ENCODE measurements at places on chromosomes 2 and 18. TPM values are rescaled to one million over a fixed set of nuclear protein-coding genes. Genes with fewer than 3 reads are reported as not detected.

FANCL gene
- total RNA-seq: 10.6 TPM

GLI2 gene
- total RNA-seq: 0.07 TPM

GPBAR1 gene
- under 0.01 TPM for total RNA-seq

FAM237A gene
- total RNA-seq: not detected

AOX1 gene
- 7.5 TPM for total RNA-seq

Data from nasal cavity respiratory epithelium epithelial cell of viscerocranial mucosa (primary cell).